Fibroblast of skin of right quadriceps (primary cell): ENCODE measurements at places on chromosomes 3 and 15.
A peak's percentile ranks its signal among the peaks of the same experiment; 100 is the strongest.

DNA sequence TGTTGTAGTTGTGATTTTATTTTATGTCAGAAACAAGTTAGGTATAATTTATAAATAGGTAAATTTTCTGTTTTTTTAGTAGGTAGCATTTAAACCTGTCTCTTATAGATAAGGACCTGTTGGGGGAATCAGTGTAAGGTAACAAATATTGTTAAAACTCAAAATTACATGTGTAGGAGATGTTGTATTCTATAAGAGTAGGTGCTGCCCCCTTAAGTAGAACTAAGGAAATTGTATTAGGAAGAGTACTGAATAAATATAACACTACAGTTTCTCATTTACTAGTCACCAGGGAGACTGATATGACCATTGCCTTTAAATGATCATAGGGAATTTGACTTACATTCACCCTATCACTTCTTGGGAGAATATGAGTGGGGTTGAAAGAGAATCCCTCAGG is 31.2 kb downstream of the SLC25A36 start:
- peak; percentile 8 for DNase-seq

DNA sequence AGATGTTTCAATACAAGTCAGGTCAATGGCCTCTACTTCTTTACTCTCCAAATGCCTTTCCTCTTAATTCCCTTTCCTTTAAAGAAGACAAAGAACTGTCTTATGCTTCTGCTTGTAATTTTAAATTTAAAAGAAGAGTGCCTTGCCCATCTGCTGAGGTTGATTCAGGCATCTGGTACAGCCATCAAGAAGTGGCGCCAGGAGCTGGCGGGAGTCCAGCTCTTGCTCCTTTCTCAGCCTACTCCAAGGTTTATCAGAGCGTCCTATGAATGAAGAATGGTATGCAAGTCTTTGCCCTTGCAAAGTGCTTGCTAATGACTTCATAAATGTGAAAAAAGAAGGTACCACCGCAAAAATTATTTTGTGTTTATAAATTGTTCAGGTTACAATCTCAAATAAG is 294.6 kb upstream of the TGFBR2 start:
- DNase-seq: no peak

DNA sequence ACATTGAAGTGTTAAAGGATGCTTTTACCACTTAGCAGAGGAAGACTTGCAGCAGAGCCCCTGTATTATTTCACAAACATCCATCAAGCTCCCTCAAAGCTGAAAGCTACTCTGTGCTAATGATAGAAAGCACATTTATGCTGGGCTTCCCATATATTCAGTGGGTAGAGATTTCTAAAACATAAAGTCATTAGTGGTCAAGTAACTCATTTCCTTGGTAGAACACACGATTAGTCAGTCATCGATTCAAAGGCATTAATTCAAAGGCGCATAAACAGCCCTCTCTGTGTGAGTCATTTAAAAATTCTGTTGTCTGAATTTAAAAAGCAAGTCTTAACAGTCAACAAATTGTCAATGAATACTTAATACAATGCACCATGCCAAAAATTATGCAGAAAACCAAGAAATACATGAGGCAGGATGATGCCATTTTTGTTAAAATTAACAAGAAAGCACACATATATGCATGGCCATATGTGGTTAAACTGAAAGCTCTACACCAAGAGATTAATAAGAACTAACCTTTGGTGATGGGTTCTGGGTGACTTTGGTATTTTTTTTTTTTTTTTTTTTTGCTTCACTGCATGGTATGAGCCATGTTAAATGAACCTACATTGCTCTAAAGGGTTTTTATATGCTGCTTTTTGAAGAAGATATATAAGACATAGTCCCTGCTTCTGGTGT is 61.7 kb downstream of the LDHAL6B start:
- peak; percentile 76 for DNase-seq

DNA sequence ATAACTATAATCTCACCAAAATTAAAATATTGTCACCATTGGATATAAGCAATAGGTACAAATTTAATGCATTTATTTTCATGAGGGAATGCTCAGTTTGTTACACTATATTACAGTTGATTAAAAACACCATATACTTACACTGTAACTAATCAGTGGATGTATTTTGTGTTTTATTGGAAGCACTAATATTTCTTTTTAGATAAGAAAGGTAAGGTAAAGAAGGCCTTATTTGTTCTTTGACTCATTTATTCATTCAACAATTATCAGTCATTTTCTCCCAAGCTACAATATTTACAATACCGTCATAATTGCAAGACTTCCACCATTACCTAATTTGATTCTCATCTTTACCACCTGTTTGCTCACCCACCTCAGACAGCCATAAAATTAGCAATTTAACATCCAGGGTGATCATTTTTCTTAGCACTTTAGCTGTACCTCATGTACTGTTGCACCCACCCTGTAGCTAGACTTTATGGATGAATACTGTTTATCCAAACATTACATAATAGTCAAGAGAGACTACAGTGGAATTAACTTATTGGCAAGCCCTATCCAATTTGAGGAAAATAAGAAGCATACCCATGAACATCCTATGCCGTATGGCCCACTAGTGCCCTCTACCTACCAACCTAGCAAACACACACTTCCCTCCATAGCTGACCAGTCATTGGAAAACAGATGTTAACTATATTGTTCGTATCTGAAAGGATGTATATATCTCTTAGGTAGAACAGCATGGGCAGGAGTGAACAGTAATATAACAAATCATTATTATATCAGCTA is 229.6 kb downstream of the BBX start:
- DNase-seq: peak; percentile 26

DNA sequence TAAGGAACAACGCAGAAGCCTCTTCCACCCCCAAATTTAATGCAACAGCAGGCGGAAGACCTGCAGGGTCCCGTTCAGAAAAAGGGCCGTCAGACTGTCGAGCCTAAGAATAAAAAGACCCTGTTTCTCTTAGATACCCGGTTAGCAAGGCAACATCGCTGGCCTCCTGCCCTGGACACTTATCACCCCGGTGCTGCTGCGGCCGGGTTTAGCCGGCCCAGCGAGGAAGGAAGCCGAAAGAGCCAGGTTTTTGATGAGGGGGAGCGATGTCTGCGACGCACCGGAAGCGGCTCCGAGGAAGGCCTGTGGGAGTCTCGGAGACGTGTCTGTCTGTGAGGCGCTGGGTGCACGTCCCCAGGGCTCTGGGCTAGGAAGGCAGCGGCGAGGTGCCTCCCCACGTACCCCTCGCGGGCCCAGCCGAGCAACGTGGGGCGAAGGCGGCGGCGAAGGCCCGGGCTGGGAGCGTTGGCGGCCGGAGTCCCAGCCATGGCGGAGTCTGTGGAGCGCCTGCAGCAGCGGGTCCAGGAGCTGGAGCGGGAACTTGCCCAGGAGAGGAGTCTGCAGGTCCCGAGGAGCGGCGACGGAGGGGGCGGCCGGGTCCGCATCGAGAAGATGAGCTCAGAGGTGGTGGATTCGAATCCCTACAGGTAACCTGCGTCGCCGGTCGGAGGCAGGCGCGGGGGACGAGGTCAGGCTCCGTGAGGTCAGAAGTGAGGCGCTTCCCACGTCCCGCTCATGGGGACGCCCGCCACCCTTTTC is at the start of gene UBA5:
TSS of gene UBA5 (plus strand) at position 278 of the 759 bp plus-strand sequence. CDS start at position 487, 209 bp downstream.
- DNase-seq: peak; percentile 66

DNA sequence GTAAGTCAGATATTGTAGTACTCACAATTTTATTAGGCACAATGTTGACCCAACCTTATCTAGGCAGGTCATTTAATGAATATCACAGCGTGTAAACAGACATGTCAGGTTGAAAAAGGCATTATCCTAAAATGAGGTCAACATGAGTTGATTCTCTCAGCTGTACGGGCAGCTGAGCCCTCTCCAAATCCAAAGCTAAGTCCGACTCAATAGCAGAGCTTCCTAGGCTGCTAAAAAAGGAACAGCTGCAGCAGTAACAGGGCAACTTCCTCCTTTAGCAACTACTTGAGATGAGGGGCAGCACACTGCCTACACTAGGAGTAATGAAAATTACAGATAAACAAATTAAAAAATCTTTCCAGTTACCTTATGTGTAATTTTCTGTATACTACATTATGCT is 189.2 kb downstream of the CADM2 start:
- DNase-seq: no peak

DNA sequence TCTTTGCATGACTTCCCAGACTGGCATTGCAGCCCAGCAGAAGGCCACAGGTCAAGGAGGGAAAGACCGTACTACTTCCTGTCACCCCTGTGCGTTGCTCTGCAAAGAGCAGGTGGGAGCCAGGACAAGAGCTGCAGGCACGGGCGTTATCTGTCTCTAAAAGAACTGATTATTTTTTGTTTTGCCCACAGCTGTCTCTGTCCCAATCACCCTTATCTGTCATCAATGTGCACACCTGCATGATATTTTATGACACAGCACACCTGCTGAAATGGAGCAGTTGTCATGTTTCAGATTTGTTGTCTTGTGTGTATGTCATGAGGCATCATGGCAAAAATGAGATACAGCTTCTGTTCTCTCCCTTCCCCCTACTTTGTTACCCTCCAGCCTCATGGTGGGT is 58.8 kb downstream of the SLCO3A1 start:
- DNase-seq: no peak

- DNase-seq: peak; percentile 48
Measured at GRCh38 chr3:190175490-190175889, 54.8 kb upstream of the P3H2 start.

GRCh38 chr3:126959921-126960603 is 22.9 kb upstream of the PLXNA1 start:
- DNase-seq: peak; percentile 28

- no peak for DNase-seq
Measured at GRCh38 chr3:183475016-183475763, 46.8 kb upstream of the MCF2L2 start.

- DNase-seq: peak; percentile 73
Measured at GRCh38 chr3:169218314-169218983, 445.1 kb downstream of the MECOM start.

DNA sequence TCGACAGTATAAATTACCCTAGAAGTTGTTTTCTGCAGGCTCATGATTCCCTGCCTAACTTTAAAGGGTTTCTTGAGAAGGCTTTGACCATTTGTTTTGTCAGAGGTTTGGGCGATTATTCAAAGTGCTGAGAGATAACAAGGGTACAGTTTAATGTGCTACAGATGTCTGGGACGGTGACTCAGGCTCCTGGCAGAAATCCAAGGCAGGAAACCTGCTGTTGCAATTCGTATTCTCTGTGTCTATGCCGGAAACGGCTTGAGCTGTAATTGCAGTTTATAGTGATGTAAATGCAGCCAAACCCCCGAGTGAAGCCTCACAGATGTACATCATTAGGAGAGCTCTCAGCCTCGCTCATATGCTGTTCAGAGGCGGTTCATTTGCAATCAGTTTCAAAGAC is 65.6 kb downstream of the SYNPR start:
- DNase-seq: peak; percentile 99

- peak; percentile 72 for DNase-seq
Measured at GRCh38 chr3:65811086-65811761, 227.5 kb downstream of the MAGI1 start.
